ENCODE measurements at places on chromosomes 16 and 17. TPM values are rescaled to one million over a fixed set of nuclear protein-coding genes. Genes with fewer than 3 reads are reported as not detected.

EPX gene
- total RNA-seq, result not detected

MARCHF10 gene
- not detected for total RNA-seq

KCTD19 gene
- not detected for total RNA-seq

CBFA2T3 gene
- 6.3 TPM for total RNA-seq

SCIMP gene
- total RNA-seq, result 0.53 TPM

SP2 gene
- 13.2 TPM for total RNA-seq

SOX15 gene
- total RNA-seq, result 0.74 TPM

CES3 gene
- total RNA-seq, result 1.9 TPM

CTRB1 gene
- not detected for total RNA-seq

All from heart right ventricle (tissue), 16 donors.